Heart left ventricle (tissue), 16 donors: ENCODE measurements at places on chromosomes 2 and 18. TPM values are rescaled to one million over a fixed set of nuclear protein-coding genes. Genes with fewer than 3 reads are reported as not detected.

Gene ZBTB7C
- 0.68 TPM for polyA plus RNA-seq

DNA sequence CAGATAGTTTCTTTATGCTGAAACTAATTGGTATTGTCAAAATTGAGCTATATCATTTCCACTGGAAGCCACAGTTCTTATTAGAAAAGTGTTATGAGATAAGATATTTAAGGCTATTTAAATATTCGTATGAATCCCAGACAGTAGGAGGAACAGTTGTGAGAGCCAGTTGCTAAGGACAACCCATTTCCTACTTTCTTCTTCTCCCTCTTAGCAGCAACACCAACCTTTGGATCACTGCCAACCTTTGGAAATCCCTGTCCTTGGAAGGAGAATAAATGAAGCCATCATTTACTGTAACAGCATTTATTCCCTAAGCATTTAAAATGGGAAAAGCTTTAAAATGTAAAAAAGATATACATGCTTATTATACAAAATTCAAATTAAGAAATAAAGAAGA, 85.8 kb downstream of the PLCL1 start:
- DNase-seq, result no peak

GRCh38 chr2:98300141-98300874, 45.9 kb upstream of the CNGA3 start:
- DNase-seq, result no peak

DNA sequence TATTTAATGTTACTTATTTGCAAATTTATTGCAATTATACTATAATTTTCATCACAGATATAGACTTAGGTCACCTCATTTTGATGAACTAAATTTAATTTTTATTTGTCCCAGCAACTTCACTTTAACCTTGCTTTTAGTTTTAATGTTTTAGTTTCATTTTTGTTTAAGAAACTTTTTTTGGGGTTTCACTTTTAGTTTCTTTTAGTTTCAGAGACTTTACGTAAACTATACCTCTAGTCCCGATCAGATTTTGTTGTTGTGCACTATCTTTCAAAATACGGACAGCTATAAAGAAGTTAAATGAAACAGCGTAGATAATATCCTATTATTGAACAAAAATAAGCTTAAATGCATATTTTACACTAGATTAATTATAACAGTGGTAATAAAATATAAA, 460.5 kb downstream of the ERBB4 start:
- DNase-seq, result no peak

Gene RHOB
- 238 TPM for polyA plus RNA-seq

DNA sequence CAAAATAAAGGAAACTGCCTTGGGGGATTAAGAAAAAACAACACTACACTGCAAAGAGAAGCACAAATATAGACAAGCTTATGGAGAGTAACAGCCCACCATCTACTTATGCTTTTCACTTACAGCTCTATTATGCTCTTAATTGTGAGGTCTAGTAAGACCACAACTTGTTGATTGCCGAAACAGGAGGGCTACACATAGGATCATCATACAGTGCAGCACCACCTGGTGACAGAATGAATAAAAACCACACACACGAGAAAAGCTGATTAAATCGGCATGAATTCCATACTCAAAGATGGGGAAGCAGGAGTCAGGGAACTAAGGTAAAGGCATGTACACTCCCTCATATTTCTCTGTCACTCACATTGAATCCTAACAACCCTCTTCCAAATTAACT, 259.2 kb downstream of the IKZF2 start:
- no peak for DNase-seq

- no peak for DNase-seq
These were observed 144.2 kb upstream of the ARL4C start for GRCh38 chr2:234641086-234641485.

- DNase-seq, result no peak
These were observed 112.0 kb downstream of the QPCT start for GRCh38 chr2:37456479-37456878.

DNA sequence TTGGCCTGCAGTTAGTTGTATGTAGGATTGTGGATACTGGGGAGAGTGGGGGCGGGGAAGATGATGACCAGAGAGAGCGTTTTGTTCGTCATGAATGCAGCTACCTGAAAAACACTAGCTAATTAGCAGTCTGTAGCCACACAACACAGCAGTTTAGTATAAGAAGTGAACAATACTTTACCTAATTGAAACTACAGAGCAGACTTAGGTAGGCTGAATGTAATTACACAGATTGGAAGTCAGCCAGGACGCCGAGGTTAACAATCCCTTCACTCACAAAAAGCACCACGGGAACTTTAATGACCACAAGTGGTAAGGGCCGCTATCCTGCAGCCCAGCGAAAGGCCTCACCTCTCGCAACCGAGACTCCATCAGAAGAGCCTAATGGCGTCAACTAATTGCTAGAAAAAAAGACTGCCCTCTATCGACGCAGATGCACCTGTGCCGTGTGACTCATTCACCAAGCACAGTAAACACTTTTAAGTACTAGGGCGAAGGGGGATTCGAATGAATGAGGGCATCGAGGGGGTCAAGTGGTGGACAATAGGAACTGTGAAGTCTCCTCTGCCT, 591.0 kb downstream of the ARHGAP15 start:
- DNase-seq, result no peak

DNA sequence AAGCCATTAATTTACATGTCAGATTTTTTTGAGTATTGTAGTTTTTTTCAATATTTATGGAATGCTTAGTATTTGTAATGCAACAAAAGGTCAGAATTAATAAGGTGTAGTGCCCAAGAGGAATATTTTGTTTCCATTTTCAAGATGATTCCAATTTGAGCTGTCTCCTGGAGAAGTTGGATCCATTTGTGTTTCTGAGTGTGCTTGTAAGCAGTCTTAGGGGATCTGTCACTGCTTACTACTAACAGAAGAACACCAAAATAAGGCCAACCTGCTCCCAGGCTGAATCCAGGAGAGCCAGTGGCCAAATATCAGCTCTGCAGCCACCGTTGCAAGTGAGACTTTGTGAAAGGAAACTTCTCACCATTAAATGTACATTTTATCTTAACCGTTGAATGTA, 129.9 kb downstream of the AGAP1 start:
- no peak for DNase-seq
